ENCODE measurements at places on chromosomes 5 and 9.

GRCh38 chr5:161007879-161008278, 155.9 kb upstream of the ATP10B start:
- DNase-seq = no peak

DNA sequence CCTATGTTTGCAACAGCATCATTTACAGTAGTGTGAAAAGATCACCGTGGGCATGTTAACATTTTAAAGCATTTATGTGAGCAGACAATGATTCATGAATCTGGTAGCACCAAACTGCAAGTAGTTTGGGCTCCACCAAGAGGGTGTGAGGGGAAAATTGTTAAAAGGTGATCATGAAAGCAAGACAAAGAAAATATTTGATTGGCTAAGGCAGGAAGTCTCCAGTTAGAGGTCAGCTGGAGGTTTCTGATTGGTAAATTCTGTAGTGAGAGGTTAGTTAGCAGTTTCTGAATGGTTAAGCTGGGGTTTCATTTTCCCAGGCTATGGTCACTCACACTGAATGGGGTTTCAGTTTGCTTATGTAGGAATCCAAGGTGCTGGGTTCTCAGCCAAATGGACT, 13.5 kb upstream of the DRD1 start:
- peak; percentile 50 for DNase-seq

DNA sequence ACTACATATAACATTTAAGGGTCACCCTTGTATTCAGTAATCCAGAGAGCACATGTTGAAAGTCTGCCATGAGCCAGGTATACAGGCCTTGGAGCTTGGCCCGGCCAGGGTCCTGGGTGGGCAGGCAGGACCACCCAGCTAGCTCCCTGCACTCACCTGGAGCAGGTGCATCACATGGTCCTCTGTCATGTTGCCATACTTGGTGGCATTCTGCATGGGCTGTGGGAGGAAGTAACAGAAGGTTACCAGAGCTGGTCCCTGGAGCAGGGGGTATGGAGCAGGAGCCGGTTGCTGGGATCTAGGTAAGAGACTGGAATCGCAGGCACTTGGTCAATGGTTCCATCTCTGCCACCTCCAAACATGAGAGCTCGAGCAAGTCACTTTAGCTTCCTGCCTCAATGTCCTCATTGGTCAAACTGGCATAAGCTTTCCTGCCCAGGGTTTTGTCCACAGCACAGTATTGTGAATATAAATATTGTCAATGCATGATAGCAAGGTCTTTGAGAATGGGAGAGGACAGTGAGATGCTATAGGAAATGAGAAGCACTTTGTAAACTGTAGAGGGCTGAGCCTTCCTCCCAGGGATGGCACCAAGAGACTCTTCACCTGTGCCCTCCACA, 6.5 kb downstream of the CD74 start:
- no peak for DNase-seq

DNA sequence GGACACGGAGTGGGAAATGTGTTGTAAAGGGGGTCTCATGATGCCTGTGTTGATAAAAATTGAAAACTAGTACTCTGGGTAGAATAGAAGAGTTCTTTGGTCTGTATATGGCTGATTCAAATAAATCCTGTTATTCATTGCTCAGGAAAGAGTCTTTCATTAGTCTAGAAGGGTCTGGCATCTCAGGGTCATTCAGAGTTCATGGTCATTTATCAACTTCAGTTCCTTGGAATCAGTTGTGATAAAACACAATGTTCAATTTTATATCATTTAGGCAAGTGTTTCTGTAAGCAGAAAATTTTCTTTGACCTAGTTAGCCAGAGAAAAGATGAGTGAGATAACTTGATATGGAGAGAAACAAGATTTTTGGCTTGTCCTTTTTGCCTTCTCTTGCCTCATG, 36.3 kb downstream of the SPATA31D1 start:
- DNase-seq = no peak

DNA sequence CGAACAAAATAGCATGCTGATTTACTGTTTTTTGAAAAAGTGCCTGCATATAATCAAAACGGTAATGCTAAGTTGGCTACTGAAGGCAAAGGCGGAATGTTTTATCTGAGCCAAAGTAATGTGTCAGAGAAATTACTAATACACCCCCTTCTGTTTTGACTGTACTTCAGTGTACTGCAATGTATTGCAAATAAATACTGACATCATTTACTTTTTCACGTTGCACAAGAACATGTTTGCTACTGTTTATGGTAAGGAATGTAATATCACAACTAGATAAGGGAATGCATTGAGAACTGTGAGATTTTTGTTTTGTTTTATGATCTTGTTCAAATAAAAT, 813 bp upstream of the AGTPBP1 start:
- DNase-seq = peak; percentile 91

DNA sequence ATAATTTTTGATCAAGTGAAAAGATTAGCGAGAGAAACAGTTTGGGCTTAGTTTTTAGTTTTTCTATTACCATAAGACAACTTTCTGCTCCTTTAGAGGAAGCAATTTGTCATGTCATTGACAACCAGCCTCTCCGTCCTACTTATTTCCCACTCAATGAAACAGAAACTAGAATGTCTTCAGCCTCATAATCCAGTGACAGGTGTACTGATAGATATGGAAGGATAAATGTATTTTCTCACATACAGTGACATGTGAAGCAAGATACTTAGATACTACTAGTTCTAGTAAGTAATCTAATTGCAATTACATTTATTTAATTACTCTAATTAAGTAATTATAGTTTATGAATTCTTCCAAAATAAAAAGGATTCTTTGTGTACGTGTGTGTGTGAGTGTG, 429.7 kb downstream of the CDH10 start:
- DNase-seq = no peak

DNA sequence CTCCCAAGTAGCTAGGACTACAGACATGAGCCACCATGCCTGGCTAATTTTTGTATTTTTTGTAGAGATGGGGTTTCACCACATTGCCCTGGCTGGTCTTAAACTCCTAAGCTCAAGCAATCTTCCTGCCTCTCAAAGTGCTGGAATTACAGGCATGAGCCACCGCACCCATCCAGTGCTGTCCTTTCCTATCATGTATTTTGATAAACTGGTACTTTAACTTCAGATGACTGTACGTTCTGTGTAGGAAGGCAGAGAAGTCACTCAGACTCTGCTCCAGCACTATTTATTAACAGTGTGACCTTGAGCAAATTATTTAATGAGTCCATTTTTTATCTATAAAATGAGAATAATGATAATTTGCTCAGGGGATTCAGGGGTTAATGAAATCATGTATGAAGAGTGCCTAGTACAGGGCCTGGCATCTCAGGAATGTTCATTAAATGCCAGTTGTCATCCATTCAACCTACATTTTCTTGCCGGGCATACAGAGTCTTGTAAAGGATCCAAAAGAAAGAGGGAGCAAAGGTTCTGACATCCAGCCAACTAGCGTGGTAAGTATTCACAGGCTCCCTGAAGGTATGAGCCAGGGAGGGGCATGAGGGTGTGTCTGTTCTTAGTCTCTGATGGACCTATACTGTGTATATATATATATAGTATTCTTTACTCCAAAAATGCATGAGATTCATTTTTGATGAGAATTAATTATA, 201.9 kb downstream of the PBX3 start:
- DNase-seq = peak; percentile 31

GRCh38 chr9:134459164-134459563, 132.9 kb downstream of the RXRA start:
- no peak for DNase-seq

DNA sequence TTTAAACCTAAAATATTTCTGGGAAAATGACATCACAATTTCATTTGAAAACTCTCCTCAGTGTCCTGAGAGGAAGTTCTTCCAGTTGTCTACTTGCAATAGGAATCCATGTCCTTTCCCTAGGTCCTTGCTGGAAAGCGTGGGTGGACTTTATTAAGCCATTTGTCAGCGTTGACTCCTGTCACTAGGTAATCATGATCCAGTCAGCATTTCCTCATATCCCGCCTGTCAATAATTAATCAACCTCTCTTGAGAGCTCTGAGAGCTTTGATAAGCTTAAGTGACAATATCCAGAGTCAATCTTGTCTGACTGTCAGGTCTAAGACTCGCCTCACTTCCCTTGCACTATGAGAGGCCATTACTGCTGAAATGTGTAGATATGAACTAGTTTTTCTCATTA, 107.2 kb upstream of the SLIT3 start:
- no peak for DNase-seq

GRCh38 chr5:56669534-56670483, 145.5 kb upstream of the MAP3K1 start:
- DNase-seq = peak; percentile 24

DNA sequence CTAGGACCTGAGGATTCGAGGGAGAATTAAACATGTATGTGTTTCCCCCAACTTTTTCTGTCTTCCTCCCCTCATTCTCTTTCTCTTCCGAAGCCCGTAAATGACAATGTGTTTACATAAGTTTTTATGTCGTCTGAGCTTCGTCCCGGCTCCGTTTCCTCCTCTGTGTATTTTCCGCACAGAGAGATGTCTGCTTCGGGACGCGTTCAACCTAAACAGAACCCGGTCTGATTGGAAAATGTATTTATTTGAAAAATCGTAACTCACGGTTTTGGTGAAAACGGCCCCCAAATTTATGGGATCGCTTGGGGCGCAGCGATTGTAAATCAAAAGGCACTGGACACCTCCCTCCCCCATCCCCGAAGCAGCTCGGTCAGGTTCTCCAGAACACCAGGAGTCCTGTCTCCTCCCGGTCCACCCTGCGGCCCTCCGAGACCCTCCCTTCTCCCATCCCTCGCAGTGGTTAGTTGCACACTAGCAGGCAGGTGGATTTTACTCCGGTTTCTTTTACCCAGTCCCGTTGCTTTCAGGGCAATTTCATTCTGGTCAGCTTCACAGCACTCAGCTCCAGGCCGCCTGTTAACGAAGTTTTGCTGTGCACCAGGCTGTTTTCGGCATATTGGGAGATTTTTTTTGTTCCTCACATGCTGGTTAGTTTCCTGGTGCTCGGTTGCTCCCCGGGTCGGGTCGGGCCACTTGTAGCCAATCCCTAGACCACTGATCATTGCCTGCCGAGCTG, 5.8 kb upstream of the HAND1 start:
- no peak for DNase-seq

- DNase-seq = no peak
Measured at GRCh38 chr5:135004376-135004775, 29.7 kb downstream of the PITX1 start.

- no peak for DNase-seq
Measured at GRCh38 chr5:139131921-139132432, 66.2 kb downstream of the SIL1 start.

GRCh38 chr9:5842929-5843793, 10.2 kb upstream of the ERMP1 start:
- DNase-seq = no peak

DNA sequence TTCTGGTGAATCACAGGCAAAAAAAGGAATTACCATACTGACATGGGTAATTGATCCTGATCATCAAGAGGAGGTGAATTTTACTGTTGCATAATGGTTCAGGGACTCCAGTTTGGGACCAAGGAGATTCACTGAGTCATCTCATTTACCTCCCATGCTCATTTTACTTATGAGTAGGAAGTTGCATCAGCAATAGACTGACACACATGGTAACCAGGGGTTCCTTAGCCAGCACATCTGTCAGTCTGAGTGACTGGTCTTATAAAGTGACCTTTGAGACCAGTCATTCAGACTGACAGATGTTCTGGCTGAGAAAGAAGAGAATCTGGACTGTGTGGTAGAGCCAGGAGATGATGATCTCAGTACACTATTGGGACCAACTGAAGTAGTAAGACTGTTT, 384.6 kb upstream of the CD180 start:
- DNase-seq = peak; percentile 91

GRCh38 chr9:130791303-130791894, 43.7 kb upstream of the ABL1 start:
- DNase-seq = no peak

DNA sequence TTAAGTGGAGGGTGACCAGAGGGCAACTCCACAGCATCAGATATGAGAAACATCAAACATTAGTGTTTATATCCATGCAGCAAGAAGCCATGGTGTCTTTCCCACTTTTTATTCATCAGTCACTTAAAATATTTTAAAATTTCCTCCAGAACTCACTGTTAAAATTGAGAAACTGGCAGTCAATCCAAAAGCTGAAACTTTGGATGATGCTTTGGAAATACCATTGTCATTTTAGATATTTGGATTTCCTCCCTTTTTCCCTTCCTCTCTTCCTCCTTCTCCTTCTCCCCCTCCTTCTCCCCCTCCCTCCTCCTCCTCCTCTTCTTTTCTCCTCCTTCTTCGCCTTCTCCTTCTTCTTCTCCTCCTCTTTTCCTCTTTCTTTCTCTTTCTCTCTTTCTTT, 33.1 kb upstream of the NTRK2 start:
- no peak for DNase-seq

DNA sequence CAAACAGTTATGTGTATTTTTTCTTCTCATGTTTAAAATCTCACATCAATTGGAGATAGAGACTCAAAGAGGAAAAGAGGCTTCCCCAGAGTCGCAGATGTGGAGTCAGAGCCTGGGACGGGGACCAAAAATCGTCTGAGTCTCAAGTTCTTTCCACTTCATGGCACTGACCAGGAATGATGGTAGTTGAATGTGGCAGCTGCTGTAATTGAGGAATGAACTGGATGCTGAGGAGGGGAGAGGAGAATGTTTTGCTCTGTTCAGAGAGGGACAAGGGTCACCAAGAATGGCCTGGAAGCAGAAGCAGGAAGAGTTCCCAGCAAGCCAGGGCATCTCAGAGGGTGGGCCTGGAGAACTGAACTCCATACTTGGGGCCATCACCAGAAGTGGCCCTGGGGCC, 103.9 kb downstream of the NSG2 start:
- DNase-seq = no peak

- DNase-seq = no peak
Measured at GRCh38 chr5:174649391-174649790, 75.0 kb upstream of the MSX2 start.

DNA sequence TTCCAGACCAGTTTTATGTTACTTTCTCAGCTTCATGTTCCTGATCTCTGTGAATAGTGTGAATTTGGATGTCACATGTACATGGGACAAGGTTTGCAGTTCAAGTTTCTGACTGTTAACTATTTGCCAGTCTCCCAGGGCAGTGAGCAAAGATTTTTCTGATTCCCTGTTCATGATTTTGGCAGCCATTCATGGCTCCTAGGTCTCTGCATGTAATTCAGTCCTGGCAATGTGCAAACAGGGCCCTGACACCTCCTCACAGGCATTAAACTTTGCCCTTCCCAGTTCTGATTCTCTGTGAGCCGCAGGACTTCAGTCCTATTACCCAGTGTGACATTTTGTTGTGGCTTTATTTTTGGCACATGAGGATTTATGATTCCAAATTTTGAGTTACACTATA, 349.7 kb downstream of the ARRDC3 start:
- no peak for DNase-seq

DNA sequence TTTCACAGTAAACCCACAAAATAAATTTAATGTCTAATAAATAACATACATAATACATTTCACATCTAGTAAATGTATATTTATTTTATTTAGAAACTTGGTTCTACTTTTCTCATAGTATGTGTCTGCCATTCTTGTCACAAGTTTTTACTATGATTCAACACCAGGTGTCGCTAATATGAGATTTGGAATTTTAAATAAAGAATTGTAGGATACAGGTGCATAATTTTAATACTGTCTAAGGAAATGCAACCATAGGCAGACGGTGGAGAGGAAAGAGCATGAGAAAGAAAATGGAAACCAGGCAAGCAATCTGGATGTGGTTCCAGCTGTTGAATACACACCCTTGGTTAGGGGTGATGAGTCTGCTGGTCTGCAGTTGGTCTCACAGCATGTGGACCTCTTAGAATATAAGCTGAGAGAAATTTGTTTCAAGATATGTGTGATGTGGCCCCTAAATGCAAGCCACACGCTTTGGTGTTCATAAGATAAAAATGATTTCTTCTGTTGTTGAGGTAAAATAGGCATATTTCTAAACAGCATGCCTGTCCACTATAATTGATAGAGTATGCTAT, 114.7 kb upstream of the TXNDC8 start:
- DNase-seq = peak; percentile 29

Measured in bronchial epithelial cell (primary cell).